ENCODE measurements at places on chromosomes 7 and 10.

- peak; percentile 31 for DNase-seq
Measured at GRCh38 chr10:12510501-12510941, 161.2 kb downstream of the CAMK1D start.

DNA sequence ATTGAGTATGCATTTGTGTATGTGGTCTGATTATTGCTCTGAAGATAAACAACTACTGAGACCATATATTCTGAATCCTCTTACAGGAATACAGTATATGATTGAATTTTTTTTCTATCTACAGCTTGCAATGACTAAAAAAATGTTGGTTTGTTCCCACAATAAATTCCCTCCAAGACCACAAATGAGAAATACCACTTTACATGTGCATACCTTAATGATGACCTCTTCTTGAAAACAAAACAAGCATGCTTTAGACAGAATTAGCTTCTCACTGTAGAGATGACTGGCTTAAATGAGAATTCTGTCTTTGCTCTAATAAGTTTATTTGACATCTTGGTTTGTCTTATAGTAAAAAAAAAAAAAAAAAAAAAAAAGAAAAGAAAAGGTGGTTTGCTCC is 241.5 kb downstream of the PCDH15 start:
- peak; percentile 77 for DNase-seq

DNA sequence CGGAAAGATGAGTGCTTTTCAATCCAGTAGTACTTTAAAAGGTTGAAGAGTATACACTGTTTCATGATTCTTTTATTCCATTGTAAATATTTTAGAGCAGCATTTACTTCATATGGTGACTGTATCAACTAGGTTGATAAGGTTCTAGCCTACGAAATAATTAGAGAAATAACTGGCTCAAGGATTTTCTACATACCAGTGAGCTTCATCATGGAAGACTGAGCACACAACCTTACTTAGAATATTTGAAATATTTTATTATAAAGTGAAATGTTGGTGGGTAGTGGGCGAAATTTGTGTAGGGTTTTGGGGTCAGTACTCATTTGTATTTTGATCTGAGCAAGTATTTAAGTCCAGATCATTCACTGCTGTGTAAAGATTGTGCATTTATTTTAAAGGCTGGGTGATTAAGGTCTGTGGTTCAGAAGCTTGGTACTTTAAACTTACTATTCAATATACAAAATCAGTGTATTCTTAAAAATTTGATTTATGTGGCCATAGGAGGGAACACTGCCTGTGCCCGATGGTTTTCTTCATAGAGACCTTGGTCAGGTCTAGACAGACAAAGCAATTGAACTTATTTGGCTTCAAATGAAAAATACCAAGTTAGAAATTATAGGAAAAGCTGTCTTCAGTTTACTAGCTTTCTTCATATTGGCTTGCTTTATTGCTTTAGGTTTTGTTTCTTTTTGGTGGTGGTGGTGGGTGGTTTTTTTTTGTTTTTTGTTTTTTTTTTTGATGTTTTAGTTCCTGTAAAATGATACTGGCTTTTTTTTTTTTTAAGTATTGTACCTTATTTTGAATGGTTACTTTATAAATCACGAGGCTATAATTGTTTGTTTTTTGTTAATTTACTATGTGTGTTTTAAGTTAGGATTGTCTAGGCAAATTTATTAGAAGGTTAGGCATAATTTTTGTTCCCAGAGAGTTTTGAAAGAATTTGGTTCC is 3.0 kb downstream of the KMT2E start:
- DNase-seq, result peak; percentile 50

- DNase-seq, result no peak
Measured at GRCh38 chr7:69981646-69982045, 383.4 kb downstream of the AUTS2 start.

- no peak for DNase-seq
Measured at GRCh38 chr7:132076301-132077035, 499.8 kb downstream of the PLXNA4 start.

GRCh38 chr10:88270871-88271713 is 312.0 kb downstream of the RNLS start:
- DNase-seq, result peak; percentile 86

DNA sequence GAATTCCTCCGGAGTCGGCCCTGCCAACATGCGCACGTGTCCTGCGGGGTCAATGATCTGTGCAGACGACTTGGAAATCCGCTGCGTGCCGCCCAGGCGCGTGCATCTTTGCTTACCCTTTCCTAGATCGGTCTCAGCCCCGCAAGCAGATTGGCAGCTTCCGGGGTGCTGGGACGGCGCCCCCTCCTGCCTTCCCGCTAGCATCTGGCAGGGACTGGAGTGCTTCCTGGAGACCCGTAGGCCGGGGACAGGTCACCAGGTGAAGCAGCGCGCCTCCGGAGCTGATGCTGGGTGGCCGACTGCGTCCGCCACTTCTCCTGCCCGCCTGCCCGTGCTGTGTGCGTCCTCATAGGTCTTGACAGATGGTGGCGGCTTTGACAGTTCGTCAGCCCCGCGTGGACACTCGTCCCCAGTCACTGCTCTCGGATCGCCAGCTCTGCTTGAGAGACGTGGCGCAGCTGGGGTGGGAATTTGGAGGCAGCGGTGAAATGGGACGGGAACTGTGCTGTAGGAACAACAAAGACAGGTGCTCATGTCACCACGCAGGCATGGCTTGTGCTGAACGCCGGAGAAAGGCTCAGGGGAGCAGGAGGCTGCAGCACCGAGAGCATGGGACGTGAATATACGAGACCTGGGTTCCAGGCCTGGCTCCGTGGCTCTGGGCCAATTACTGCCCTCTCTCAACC is 21.9 kb upstream of the KCNK18 start:
- no peak for DNase-seq

- no peak for DNase-seq
Measured at GRCh38 chr7:55641811-55642210, 69.5 kb upstream of the VOPP1 start.

- DNase-seq, result no peak
Measured at GRCh38 chr7:20793694-20794394, 7.2 kb upstream of the SP8 start.

- DNase-seq, result no peak
Measured at GRCh38 chr10:48993627-48994026, 54.0 kb upstream of the LRRC18 start.

GRCh38 chr10:103463499-103463898 is 4.8 kb upstream of the CALHM1 start:
- no peak for DNase-seq

DNA sequence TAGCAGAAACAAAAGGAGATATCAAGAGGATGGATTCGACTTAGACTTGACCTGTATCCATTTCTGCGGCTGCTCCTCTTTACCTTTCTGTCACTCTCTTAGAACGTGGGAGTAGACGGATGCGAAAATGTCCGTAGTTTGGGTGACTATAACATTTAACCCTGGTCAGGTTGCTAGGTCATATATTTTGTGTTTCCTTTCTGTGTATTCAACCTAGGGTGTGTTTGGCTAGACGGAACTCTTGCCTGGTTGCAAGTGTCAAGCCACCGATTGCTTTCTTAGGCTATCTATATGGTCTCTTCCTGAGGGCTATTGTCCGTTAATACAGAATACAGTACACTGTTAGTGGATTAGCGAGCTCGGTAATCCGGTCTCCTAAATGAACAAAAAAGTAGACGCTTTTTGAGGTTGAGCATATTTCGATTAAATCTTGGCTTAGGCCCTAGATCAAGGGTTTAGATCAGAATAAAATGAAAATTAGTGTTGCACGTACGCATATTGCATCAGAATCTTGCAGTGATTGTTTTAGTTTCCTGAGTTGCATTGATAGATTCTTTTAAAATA is 1.2 kb downstream of the PTEN start:
- peak; percentile 30 for DNase-seq
